ENCODE measurements at places on chromosomes 2 and 18.
A peak's percentile ranks its signal among the peaks of the same experiment; 100 is the strongest.

DNA sequence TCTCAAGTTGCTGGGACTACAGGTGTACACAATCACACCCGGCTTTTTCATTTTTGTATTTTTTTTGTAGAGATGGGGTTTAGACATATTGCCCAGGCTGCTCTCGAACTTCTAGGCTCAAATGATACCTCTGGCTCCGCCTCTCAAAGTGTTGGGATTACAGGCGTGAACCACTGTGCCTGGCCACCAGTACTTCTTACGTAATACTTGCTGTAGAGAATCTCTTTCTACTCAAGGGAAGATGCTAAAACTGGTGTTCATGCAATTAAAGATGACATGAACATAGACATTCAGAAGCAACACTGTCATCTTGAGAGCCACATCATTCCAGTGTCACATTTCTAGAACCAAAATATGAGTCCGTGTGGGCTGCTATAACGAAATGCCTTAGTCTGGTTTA, 53.7 kb upstream of the FRZB start:
- DNase-seq = no peak

DNA sequence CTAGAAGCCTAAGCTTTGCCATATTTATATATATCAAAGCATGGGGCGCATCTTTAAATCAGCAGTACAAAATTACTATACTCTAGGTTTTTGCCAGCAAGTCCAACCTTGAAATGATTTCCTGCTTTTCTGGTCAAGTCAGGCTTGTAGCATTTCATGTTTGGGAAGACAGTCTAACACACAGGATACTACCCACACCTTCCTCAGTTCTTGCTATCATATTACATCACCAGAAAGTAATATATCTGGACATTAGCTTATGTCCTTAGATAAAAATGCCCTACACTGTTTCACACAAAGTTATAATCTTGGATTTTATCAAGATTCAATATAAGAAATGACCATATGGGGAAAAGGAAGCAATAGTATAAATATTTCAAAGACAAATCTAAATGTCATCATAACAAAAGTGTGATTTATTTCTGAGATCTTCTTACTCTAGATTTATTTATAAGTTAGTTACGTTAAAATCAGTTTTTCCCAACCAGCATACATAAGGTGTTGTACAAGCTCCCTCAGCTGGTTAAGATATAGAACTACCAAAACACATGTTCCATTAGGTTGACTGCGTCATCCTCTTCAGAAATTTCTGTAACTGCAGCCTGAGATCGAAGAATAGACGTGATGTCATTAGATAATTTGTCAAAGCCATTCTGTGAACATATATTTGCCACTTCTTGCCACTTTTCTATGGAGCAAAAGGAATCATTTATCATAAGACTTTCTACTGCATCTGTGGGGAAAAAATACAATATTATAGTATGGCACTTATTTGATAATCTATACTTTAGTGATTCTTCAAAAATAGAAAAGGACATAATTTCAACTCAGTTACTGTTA, 56.6 kb downstream of the CLHC1 start:
- peak; percentile 61 for DNase-seq

GRCh38 chr2:85255456-85255812, 72.4 kb downstream of the TGOLN2 start:
- DNase-seq = no peak

GRCh38 chr2:223594259-223594658, 7.9 kb downstream of the SCG2 start:
- DNase-seq = no peak

- DNase-seq = peak; percentile 4
Observed at GRCh38 chr2:17270894-17271293, 247.3 kb downstream of the RAD51AP2 start.

GRCh38 chr2:165692906-165693305, 101.1 kb downstream of the GALNT3 start:
- DNase-seq = no peak

DNA sequence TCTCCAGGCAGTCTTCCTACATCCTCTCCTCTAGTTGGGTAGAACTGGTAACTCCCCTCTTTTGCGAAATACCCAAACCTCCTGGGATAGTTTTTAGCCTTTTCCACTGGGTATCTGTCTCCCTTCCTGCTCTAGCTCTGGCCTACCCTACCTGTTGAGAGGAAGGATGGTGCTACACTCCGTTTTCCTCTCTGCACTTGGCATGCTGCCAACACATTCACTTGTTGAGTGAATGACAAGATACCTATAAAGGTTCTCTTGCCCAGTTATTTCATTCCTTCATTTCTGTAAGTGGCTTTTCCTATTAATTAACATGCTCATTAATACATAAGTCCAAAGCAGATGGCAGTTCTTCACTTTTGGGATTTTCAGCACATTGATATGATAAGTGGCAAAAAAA, 293.8 kb downstream of the CNTNAP5 start:
- DNase-seq = no peak

DNA sequence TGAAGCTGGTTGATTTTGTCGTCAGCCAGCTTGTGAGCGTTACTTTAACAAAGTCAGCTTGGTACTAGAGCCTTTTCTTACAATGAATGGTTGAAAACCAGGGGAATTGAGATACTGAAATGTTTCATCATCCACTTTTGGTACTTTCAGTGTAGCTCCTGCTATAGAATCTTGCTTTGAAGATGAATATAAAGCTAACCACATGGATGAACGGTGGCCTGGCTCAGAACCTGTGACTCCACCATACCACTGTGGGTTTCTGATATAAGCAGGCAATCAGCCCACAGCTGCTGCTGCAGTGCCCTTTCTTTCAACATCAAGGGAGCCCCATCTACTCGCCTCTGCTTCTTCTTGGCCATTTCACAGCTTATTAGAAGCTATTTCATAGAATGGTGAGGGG, 53.2 kb upstream of the GPR45 start:
- no peak for DNase-seq

GRCh38 chr2:119113489-119113770, 45.1 kb downstream of the C1QL2 start:
- no peak for DNase-seq

DNA sequence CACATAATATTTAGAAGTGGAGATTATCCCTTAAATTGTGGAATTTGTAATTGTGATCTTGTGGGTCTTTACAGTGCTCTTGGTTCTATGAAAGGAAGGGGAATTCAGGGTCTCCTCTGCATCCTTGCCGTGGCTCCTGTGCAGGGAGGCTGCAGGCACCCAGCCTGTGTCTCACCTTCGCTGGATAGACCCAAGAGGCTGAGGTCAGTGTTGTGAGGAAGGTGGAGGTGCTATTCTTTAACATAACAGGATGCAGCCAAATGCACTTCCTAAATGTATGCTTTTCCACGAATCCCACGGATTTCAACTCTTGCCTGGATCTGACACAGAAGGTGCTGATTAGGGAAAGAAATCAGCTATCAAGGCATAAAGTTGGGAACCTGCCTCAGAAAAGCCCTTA, 69.5 kb downstream of the TMEM18 start:
- no peak for DNase-seq

GRCh38 chr18:8657050-8657820, 48.0 kb downstream of the RAB12 start:
- no peak for DNase-seq

DNA sequence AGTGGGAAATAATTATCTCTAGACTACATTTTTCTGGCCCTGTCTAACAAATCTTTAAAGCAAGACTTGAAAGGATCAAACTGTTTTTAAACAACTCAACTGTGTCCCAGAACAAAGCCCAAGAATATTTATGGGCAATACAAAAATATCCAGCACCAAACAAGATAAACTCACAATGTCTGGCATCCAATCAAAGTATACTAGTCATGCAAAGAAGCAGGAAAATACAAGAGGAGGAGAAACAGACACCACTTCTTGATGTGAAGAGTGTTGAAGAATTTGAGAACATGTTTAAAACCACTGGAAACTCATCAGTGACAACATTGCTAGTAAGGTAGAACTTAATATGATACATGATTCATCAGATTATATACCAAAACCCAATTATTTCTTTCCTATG, 66.1 kb upstream of the CDC42EP3 start:
- no peak for DNase-seq

- no peak for DNase-seq
Observed at GRCh38 chr2:189218236-189218635, 38.7 kb upstream of the COL5A2 start.

GRCh38 chr18:55696811-55697210, 108.8 kb upstream of the TCF4 start:
- DNase-seq = no peak

GRCh38 chr2:239793836-239794235, 231.3 kb downstream of the NDUFA10 start:
- no peak for DNase-seq

DNA sequence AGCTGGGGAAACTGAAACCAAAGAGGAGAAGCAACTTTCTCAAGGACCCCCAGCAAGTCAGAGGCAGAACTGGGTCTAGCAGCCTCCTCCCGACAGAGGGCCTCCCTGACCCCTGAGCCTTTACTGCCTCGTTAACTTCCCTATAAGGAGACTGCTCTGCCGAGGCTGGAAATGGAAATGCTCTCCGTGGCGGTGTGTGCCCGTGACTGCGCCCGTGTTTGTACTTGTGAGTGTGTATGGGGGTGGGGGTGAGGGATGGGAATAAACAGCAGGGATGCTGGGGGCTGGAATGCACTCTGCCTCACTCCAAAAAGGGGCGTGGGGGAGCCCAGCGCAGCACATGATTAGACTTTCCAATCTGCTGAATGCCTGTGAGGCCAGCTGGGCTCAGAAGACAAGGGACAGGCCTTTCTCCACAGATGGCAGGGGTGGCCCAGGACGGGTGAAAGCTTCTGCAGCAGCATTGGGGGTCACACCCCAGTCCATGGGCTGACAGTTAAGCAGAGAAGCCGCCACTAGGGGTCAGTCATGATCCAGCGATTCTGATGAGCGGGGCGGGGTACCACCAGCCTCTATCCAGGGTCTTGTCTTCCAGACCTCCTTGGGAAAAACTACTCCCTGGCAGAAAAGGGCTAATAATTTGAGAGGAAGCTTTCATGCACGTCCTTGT, 26.8 kb downstream of the MPHOSPH10 start:
- peak; percentile 37 for DNase-seq

DNA sequence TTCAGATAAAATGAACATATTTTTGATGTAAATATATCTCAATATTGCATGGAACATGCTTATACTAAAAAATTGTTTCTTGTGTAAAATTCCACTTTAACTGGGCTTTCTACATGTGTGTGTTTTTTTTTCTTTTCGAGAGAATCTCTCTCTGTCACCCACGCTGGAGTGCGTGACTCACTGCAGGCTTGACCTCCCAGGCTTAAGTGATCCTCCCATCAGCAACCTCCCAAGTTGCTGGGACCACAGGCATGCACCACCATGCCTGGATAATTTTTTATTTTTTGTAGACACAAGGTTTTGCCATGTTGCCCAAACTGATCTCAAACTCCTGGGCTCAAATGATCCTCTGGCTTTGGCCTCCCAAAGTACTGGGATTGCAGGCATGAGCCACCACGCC, 254.6 kb downstream of the LOXHD1 start:
- no peak for DNase-seq

GRCh38 chr18:24862201-24862816, 401.9 kb downstream of the HRH4 start:
- no peak for DNase-seq

GRCh38 chr2:224959556-224959955, 82.7 kb downstream of the DOCK10 start:
- DNase-seq = no peak

DNA sequence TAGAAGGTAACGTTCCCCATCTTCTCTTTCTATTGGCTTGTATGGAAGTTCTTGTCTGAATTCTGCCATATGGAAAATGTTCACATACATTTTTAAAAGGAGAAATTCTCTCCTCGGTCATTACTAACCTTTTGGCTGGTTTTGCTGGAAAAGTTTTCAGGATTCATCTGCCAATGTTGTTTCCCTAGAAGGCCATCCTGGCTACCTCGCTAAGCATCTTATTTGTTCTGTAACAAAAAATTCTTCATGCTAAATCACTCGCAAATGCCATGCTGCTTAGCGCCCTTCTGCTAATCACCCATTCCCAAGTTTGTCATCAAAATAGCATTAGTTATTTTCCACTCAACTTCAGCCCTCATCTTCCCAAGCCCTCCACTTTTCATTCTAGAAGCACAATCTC, 262.0 kb downstream of the SLC8A1 start:
- no peak for DNase-seq

DNA sequence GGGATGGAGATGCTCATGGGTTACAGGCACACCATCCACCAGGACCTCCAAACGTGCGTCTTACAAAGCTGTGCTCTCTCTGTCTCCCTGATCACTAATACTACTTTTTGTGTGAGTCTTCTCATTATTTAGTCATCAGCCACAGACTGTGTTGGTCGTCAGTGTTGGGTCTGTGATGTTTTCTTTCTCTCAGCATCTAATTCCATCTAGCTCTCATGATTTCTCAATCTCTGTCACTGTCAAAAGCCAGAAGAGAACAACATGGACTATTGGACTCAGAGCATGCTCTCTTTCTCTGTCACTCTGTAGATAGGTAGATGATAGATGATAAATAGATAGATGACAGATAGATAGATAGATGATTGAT, 6.0 kb upstream of the ARL4C start:
- DNase-seq = no peak

- no peak for DNase-seq
Observed at GRCh38 chr18:48821251-48821590, 129.5 kb downstream of the SMAD7 start.

- no peak for DNase-seq
Observed at GRCh38 chr18:78786776-78787175, 192.8 kb upstream of the SALL3 start.

GRCh38 chr2:41735476-41735875, 312.3 kb upstream of the PKDCC start:
- peak; percentile 39 for DNase-seq

GRCh38 chr2:189024901-189025618, 50.9 kb downstream of the COL3A1 start:
- DNase-seq = no peak

DNA sequence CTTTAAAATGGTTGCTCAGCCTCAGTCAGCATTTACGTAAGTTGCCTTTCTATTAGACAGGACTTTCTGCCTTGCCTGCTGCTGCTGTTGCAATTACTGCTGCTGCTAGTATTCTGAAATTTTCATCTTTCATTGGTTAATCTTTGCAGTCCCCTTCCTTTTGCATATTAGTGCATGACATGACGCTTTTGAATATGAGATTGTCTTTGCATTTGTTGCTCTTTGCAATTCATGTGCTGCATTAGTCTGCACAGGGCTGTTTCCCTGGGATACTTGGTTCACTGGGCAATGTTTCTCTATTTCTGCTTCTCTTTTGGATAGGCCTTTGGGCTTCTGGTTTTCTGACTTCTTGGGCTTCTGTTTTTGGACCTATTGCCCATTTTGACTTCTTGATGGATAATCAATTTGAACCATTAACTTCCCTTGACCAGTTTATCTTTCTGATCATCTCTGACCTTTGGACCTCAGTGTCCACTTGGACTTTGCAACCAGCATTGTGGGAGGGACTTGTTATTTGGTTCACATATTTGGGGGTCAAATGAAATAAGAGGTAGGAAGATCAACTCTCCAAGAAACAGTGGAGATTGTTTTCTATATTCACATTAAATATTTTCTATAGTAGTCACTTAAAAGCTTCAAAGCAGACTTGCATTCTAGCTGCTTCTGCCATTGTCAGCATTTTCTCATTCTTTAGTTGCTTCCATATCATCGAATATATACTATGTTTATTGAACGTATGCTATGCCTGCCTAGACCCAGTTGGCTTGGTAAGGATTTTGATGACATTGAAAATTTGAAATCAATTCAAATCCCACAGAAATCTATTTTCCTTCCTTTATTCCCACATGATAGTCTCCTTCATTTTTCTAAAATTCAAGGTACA, 12.5 kb upstream of the BUB1 start:
- DNase-seq = no peak
